ENCODE measurements at places on chromosomes 13 and 19.

GRCh38 chr13:24288870-24289269 lies 20.5 kb upstream of the C1QTNF9 start:
- peak; percentile 94 for DNase-seq

- no peak for DNase-seq
Observed at GRCh38 chr19:37078717-37079032, 442 bp downstream of the ZNF420 start.

DNA sequence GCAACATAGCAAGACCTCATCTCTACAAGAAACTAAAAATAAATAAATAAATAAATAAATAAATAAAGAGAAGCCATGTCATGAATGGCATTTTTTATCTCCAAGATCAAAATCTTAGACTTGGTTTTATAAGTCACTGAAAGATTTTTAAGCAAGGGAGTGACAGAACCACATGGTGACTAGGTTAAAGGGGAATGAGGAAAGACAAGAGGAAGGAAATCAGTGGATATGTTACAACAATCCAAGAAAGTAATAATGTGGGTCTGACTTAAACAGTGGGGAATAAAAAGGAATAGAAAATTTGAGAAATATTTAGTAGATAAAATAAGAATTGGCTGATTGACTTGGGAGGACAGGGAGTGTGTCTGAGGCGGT lies 18.8 kb upstream of the MED4 start:
- peak; percentile 64 for DNase-seq

DNA sequence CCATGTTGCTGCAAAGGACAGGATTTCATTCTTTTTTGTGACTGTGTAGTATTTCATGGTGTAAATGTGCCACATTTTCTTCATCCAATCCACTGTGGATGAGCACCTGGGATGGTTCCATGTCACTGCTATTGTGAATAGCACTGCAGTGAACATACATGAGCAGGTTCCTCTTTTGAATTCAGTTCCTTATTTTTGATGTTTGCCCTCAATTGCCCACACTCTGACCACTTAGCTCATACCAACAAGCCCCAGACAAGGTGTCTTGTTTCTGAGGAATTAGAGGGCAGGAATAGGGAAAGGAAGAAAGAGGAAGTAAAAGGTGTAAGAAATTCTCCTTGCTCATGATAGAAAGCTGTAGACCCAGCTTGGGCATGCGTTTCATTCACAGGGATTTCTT lies 244.2 kb upstream of the ZNF507 start:
- no peak for DNase-seq

GRCh38 chr19:58569191-58569942 lies 3.8 kb downstream of the MZF1 start:
- no peak for DNase-seq

DNA sequence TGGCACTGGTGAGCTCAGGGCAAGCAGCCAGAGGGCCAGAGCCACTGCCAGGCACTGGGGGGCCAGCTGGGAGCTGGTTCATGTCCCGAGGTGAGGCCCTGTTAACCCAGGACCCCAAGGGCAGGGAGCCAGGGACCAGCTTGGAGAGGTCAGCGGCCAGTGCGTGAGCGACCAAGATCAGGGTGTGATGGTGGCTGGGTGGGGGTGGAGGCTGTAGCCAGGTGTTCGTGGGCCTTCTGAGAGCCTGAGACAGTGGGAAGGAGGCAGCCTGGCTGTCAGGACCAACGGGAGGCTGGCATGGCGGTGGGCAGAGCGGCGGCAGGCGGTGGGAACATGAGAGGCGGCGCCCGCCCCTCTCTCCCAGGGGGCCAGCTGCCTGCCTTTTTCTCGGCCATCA lies 8.1 kb upstream of the KPTN start:
- DNase-seq = no peak

DNA sequence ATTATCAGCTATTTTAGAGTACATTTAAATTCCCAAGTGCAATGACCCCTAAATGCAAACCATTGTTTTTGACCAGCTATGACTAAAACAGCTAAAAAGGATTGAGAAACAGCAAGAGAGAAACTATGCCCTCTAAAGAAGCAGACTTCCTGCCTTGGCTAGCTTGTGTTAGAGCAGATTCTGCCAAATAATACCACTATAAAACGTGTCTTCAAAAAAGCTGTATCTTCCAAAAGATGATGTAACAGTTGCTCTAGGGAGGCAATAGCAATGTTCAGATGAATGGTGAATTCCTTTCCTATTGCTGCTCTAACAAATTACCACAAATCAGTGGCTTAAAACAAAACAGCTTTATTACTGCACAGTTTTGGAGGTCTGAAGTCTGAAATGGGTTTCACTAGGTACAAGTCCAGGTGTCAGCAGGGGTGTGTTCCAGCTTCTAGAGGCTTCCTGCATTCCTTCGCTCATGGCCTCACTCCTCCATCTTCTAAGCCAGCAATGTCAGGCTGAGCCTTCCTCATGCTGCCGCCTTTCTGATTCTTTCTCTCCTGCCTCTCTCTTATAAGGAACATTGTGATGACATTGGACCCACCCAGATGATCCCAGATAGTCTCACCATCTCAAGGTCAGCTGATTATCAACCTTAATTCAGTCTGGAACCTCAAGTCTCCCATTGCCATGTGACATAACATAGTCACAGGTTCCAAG lies 84.5 kb downstream of the LRRC63 start:
- DNase-seq = peak; percentile 78

GRCh38 chr19:7337380-7338194 lies 11.2 kb upstream of the ARHGEF18 start:
- peak; percentile 77 for DNase-seq

GRCh38 chr19:5051619-5052018 lies 82.7 kb downstream of the KDM4B start:
- no peak for DNase-seq

- DNase-seq = no peak
Observed at GRCh38 chr19:19613506-19613905, 5.0 kb downstream of the PBX4 start.

GRCh38 chr13:83796364-83796763 lies 85.9 kb downstream of the SLITRK1 start:
- DNase-seq = no peak

DNA sequence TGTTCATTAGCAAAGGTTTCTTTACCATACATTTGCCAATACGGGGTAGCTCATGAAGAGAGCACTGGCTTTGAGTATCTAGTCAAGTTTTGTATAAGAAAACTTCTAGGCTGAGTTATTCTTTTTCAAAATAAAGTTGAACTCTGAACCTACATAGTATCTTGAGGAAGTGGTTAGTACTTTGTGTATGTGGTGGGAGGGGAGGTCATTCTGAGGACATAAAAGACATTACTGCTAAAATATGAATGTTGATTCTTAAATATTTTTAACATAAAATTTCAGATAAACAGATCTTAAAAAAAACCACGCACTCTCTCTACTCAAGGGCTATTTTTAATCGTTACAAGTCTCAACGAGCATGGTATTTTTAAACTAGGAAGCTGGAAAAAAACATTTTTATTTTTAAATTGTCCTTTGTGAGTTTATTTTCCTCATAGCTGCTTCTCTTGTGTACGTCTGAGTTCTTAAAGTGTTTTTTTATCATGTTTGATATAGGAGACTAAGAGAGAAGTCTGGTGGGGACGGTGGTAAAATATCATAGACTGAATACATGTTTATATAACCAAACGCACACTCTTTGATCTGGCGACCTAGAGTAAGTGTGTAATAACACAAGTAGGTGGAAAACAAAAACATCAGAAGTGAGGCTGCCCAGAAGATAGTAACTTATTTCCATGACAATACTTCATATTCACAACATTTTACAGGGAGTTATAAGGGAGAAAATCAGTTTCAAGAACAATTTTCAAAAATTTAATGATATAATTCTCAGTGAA lies 118.0 kb upstream of the POSTN start:
- no peak for DNase-seq

- DNase-seq = no peak
Observed at GRCh38 chr13:113407531-113408393, 43.8 kb upstream of the GRTP1 start.

GRCh38 chr19:29674374-29675119 lies 9.3 kb downstream of the PLEKHF1 start:
- no peak for DNase-seq

DNA sequence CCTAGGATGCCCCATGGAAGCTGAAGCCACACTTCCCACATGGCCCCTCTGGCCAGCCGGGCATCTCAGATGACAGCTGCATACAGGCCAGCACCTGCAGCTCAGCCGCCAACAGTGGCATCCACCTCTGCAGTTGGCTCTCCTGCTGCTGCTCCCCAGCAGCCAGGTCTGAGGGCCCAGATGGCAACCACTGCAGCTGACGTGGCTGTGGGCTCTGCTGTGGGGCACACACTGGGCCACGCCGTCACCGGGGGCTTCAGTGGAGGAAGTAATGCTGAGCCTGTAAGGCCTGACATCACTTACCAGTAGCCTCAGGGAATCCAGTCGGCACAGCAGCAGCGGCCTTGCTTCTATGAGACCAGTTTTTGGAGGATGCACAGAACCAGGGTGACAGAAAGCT lies 45.3 kb upstream of the LSM14A start:
- no peak for DNase-seq

- DNase-seq = no peak
Observed at GRCh38 chr19:50501568-50502475, 9.2 kb downstream of the JOSD2 start.

DNA sequence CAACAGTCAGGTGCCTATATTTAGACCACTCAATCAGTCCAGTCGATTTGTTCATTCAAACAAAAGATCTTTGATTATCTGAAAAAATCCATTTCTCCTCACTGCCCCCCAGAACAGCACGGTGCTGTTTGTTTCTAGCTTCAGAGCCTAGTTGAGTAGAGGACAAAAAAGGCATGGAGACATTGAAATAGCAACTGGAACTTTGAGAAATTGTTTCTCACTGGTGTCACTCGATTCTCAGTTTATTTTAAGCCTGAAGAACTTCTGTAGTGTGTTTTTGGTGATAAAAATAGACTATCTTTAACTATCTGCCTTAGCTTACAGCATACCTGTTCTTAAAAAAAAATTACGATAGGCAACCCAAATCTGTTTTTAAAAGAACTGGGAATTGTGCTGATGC lies 67.1 kb downstream of the ARHGAP35 start:
- no peak for DNase-seq
